ENCODE measurements at places on chromosomes 5 and 9.

DNA sequence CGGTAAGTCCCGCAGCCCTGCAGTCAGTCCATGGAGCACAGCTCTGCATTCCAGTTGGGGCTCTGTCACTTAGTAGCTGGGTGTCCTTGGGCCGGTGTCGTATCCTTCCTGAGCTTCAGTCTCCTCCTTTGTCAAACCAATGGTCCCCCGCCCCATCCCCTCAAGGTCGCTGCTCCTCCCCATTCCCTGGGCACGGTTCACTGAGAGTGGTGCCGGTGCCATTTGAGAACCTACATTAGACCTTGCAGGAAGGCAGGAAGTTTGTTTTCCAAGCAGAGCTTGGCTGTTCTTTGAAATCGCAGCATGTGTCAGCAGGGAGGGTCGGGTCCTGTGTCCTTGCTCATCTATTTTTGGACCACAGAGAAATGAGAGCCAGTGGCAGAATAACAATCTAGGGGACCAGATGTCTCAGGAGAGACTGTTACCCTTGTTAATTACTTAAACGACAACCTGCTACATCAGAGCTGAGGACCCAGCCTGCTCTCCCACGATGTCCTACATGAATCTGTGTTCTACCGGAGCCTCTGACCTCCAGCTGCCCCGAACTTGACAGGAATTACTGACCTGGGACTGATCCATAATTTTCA lies 21.7 kb upstream of the BARHL1 start:
- no peak for DNase-seq

DNA sequence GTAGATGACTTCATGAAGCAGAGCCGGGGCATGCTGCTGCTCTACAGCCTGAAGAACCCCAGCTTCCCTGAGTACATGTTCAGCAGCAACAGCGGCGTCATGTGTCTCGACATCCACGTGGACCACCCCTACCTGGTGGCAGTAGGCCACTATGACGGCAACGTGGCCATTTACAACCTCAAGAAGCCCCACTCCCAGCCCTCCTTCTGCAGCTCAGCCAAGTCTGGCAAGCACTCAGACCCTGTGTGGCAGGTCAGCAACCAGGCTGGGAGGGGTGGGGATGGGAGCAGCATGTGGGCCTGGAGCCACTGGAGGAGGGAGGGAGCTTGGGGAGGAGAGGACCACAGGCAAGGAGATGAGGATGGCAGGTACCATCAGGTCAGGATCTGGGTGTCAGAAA lies 16.2 kb downstream of the ENHO start:
- DNase-seq, result no peak

GRCh38 chr9:129938291-129938979 lies 103.2 kb downstream of the USP20 start:
- DNase-seq, result no peak

- DNase-seq, result no peak
Observed at GRCh38 chr5:119897537-119898370, 268.4 kb downstream of the FAM170A start.

- DNase-seq, result no peak
Observed at GRCh38 chr5:35908228-35908627, 30.2 kb downstream of the CAPSL start.

- no peak for DNase-seq
Observed at GRCh38 chr9:4287886-4288588, 11.8 kb downstream of the GLIS3 start.

- peak; percentile 18 for DNase-seq
Observed at GRCh38 chr5:157816682-157817386, 42.1 kb downstream of the CLINT1 start.

- no peak for DNase-seq
Observed at GRCh38 chr5:87147441-87147840, 120.2 kb upstream of the RASA1 start.

DNA sequence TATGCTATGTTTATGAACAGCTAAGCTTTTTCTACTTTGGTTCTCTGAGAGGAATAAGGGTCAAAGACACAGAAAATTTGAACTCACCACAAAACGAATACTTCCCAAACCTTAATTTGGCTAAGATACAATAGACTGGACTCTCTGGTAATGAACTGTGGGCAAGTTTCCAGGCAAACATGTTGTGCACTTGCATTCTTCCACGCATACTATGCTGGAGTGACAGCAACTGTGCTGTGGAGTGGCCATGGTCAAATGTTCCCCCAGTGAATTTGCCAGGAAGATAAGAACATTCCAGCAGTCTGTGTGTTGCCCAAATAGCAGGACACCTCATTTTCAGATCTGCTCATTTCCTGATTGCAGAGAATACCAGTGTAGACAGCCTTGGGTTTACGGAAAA lies 275.3 kb upstream of the IL12B start:
- DNase-seq, result no peak

DNA sequence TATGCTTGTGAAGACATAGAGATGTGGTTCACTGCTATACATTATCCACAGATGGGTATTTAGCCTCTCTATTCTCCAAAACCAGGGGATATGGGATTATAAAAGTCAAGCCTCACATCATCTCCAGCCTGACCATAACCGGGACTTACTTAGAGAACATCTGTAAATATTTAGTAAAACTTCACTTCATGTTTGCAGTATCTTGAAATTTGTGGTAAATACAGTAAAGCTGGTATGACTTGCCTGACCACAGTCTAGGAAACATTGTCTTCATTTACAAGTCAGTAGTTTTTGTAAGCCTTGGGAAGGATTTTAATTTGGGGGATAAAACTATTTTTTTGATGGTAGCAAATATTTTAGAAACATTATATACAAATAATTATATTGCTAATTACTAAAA lies 64.2 kb downstream of the MAST4 start:
- no peak for DNase-seq

DNA sequence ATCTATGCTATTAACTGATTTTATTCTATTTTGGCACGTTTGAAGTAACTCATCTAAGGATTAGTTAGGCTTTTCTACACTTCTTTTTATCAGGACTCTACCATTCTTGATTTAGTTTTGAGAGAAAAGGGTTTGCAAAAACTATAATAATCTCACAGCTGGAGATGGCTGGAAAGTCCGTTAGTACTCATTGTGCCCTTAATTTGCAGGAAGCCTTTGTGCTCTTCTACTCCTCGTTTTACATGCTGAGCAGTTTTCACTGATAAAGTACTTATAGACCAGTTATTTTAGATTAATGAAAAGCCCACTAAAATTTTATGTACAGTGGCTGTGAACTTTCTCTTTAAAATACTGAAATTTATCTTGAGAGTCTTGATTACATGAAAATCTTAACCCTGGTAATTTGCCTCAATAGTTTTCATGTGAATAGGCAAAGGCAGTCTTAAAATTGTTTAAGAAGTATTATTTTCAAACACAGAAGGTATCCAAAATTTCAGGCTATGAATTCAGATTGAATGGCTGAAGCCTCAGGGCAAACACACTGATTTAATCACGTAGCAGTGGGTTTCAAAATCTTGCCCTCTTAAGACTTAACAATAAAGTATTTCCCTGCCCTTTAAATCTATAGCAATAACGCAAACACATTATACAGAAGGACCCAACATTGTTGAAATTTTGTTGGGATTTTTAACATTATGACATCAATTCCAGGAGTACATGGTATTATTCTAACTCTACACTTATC lies 18.6 kb downstream of the MLLT3 start:
- DNase-seq, result no peak

GRCh38 chr9:123416176-123416575 lies 60.2 kb downstream of the CRB2 start:
- DNase-seq, result no peak

GRCh38 chr5:174149989-174150388 lies 104.5 kb downstream of the NSG2 start:
- DNase-seq, result no peak

- DNase-seq, result no peak
Observed at GRCh38 chr5:3177338-3177737, 418.3 kb upstream of the IRX1 start.

- no peak for DNase-seq
Observed at GRCh38 chr5:150503386-150503785, 4.5 kb upstream of the NDST1 start.

DNA sequence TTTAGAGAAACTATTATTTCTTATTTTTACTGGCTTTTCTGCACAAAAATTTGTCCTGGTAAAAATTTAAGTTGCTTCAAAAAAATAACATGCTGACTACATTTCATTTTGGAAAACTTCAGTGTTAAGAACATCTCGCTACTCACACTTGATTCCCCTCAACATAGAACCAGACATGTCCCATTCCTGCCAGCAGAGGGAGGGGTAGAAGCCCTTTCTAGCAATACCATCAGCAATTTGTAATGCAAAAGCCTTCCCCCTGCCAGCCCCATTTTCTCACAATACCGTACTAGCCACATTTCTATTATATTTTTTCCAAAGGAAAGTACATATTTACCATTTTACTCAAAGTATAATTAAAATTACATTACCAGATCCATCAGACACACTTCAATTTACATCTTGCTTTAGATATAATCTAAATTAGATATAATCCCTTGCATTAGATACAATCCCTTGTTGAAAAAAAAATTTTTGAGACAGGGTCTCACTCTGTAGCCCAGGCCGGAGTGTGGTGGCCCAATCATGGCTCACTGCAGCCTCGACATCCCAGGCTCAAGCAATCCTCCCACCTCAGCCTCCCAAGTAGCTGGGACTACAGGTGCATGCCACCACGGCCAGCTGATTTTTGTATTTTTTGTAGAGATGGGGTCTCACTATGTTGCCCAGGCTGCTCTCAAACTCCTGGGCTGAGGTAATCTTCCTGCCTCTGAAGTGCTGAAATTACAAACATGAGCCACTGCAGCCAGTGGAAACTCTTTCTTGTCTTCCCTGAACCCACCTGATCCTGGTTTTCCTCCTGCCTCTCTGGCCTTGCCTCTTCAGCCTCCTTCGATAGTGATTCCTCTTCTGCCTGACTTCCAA lies 39.6 kb upstream of the IDNK start:
- peak; percentile 61 for DNase-seq

DNA sequence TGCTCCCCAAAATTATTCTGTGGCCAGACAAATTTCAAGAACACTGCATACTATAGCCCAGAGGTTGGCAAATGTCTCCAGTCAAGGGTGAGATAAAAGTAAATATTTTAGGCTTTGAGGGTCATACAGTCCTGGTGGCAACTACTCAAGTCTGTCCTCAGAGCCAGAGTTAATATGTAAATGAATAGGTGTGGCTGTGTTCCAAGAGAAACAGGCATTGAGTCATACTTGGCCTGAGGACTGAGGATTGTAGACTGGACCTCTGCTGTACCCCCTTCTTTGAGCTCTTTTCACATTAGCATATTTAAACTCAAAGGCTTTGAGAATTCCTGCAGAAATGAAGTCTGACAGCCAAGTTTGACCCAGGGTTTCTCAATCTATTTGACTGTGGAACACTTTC lies 129.2 kb upstream of the PTCH1 start:
- no peak for DNase-seq

GRCh38 chr5:10600626-10601245 lies 36.9 kb downstream of the ANKRD33B start:
- peak; percentile 83 for DNase-seq

DNA sequence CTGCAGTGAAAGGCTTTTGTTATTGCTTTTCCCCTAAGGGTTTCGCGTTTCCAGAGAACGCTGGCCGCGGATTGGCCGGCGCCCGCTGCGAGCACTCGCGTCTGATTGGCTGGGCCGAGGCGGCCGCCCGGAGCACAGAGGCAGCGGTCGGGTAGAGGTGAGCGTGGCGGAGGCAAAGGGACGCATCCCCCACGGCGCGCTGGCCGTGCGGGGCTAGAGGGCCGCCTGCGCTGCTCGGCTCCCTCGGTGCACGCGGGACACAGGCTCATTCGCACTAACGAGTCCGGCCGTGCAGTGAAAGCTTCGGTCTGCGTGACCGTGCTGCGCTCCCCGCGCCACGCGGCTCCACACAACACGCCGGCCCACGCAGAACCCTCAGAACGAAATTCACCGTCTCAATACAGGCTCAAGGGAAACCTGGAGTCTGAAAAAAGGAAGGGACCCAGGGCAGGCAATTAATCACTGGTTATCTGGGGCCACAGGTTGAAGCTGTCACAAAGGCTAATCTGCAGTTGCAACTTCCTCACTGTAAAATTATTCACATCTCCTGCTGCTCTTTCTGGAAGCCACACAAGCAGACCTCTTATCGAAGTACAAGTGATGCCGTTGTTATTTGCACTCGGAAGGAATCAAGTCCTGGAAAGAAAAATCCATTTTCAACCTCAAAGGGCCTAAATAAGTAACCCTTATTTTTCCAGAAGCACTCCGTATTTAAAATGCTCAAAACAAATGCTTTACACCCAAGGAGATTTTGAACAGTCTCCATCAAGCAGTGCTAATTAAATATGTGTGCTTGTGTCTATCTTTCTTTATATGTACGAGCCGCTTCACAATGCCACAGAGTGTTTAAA lies 94.6 kb downstream of the ZNF608 start:
- peak; percentile 81 for DNase-seq

DNA sequence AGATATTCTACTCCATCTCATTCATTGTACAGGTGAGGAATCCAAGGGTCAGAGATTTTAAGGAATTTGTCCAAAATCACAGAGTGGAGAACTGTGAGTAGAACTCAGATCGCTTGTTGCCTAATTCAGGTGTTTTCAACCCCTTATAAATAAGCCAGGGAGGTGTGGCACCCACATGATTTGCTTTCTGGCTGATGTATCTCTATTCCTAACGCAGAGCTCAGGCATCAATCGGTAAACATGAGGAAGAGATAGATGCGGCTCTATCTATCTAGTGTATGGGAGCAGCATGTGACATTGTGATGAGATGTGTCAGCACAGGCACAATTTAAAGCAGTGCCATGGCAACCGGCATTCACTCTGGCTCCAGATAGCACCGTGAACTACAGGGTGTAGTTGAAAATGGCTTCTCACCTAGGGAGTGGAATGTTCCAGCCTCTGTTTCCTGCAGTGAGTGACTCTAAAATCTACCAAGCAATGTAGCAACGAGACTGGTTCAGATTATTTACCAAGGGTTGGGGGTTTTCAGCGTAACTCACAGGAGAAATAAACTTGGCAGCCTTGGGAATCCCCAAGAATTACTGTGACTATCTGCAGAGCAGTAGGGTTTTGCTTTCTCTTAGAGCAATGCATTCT lies 53.4 kb upstream of the SUB1 start:
- DNase-seq, result peak; percentile 74

GRCh38 chr5:67012171-67012570 lies 184.4 kb downstream of the CD180 start:
- no peak for DNase-seq

DNA sequence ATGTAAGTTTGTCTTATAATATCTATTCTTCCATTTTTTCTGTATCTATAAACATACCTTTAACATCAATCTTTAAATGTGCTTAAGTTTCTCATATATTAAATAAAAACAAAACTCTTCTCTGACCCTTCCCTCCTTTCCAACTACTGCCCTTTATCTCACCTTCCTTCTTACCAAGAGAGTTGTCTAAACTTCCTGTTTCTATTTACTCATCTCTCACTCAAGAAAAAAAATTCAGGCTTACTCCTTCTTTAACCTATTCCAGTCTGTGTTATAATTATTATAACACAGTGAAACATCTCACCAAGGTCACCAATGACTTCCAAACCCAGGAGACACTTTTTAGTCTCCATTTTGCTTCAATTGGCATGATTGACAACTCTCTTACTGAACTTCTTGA lies 140.9 kb downstream of the CCDC171 start:
- no peak for DNase-seq

DNA sequence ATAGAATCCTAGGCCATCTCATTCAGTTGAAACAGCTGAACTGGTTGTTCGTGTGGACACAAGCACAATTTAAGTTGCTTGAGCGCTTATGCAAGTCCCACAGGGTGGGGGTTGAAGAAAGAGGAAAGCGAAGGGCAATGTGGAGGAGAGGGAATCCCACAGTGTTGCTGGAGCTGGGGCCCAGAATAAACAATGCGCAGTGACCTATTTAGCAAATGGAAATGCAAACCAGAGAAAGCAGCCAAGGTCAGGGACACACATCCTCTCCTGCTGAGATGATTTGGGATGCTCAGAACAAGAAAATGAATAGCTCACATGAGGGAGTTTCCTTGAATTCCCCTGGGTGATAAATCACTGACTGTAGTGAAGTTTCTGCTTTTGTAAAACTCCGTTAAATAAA lies 838.3 kb downstream of the TLE4 start:
- DNase-seq, result peak; percentile 0
